D341Med (cell line): ENCODE measurements at places on chromosomes 2 and 18.

DNA sequence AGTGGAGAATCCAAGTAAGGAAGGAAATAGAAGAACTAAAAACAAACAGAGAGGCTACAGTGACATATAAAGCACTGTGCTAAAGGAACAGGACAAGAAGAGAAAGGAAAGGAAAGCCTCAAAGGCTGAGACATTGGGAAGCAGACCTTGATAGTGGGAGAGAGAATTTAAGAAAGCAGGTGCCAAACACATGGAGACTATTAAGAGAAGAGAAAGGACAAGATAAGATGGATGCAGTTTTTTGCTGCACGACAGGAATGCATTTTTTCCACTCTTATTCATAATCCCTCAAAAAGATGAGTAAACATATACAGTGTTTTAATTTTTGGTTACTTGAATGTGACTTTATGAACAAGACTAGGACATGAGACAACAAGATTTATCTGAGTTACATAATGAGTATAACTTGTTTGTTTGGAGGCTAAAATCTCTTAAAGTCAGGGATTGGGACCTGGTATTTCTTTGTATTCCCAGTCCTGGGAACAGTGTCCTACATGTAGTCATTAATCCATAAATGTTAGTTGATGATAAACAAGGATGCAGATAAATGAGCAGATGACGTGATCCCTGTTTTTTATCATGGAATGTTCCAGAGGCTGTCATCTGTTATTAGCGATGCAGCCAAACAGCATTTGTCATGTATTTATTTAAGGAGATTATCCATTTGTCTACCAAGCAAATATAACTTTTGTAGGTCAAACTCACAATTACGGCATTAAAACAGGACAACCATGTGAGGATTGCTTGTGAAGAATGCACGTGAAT is 141.7 kb downstream of the DNER start:
- no peak for DNase-seq

DNA sequence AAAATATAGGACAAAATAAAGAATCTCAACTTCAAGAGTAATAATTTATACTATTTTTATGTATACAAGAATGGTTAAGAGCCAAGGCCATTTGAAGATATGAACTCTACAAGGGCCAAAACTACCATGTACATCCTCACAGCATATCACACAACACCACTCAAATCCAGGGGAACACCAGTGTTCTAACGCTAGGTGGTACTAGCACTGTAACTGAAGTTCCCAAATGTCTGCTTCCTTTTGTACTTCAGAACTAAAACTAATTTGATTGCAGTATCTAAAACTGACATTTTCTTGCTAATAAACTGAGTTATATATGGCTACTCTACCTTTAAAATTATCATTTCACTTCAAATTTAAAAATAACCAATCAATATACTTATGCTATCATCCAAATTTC is 47.0 kb downstream of the REV1 start:
- no peak for DNase-seq

GRCh38 chr18:51867767-51868166 is 472.2 kb upstream of the DCC start:
- no peak for DNase-seq

DNA sequence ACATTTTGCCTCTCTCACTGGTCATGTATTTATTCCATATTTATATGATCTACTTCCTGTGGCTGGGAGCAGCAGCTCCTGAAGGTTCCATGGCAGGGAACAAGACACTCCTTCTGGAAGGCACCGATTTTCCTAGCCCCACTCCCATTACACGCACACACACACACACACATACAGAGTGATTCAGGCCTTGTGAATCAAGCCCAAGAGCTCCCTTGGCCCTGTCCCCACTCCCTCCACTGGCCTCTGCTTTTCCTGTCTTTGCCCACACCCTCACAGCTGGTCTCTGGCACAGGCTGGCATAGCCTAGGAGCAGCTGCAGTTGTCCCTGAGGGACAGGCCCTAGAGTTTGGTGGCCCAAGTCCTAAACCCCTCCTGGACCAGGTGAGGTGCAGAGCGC is 201.7 kb downstream of the NAPG start:
- DNase-seq: no peak

- no peak for DNase-seq
Measured at GRCh38 chr18:48752478-48752877, 198.3 kb downstream of the SMAD7 start.

DNA sequence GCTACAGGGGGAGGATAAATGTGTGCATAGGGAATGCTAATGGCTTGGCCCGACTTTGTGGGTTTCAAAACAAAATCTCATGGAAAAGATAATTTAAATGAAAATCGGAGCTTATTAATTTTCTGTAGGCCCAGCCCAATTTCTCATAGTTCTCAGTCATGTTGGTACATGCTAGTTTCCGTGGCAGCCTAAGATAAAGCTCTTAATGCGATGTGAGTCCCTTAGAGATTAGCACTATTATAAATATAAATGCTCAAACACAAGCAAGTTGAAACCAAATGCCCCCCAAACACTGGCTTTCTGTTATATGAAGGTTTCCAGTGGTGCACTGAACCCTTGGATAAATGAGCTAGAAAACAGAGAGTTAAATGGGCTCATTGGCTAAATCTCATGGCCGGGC is 168.0 kb downstream of the BCL2 start:
- no peak for DNase-seq

GRCh38 chr2:239806758-239807434 is 218.2 kb downstream of the NDUFA10 start:
- DNase-seq: peak; percentile 5

DNA sequence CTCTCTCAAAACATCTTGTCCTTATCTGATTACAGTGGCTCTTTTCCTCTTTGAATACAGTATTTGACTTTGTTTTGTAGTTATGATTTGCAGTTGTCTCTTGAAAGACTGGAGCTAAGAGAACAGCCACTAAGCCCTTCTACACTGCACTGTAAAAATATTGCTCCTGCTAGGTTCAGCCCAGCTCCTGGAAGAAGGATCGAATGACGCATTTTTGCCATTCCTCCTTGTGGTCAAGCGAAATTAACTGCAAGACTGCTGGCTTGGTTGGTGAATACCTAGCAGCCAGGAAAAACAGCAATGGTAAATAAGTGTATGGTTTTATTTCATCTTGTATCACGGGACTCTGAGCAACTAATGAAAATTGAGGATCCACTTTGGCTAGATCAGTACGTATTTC is 407.8 kb upstream of the CDH2 start:
- DNase-seq: no peak

- DNase-seq: no peak
Measured at GRCh38 chr2:234161932-234162331, 111.4 kb downstream of the SPP2 start.

DNA sequence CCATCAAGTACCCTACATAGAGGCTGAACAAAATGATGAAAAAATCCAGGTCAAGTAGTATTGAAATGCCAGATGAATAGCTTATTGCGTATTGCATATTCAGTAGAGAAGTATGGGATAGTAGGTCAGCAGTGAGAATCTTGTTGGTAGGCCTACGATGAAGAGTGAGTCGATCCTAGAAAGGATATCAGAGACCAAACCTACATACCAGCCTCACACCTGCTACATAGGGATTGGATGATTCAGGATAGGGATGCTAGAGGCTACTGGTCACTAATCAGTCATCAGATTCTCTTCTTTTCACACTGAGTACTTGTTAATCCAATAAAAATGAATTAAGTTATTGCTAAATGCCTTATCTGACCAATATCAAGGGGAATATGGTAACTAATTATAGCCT is 274.5 kb downstream of the DSEL start:
- no peak for DNase-seq

GRCh38 chr2:102848366-102848839 is 86.6 kb downstream of the TMEM182 start:
- DNase-seq: peak; percentile 95

DNA sequence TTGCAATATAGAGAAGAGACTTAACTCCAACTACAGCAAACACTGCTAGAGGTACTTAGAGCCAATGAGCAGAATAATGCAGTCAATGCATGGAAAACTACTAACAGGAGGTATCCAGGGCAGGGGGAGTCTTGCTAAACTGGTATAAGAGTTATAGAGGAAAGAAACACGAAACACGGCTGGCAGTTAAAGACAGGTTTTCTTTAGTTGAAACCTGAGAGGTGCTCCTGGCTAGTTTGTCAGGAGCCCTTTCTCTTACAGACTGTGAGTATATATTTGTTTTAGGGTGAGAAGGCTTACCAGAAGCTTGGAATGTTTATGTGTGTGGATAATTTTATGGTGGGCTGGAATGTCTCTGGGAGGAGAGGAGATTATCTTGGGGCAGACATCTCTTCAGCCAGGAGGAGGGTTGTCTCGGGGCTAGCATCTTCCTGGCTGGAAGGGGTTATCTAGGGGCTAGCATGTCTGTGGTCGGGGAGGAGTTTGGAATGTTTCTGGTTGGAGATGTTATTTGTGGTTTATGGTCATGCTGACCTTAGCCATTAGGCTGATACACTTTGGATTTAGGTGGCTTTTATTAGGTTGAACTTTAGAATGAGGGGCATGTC is 1048.8 kb downstream of the DPP10 start:
- no peak for DNase-seq

DNA sequence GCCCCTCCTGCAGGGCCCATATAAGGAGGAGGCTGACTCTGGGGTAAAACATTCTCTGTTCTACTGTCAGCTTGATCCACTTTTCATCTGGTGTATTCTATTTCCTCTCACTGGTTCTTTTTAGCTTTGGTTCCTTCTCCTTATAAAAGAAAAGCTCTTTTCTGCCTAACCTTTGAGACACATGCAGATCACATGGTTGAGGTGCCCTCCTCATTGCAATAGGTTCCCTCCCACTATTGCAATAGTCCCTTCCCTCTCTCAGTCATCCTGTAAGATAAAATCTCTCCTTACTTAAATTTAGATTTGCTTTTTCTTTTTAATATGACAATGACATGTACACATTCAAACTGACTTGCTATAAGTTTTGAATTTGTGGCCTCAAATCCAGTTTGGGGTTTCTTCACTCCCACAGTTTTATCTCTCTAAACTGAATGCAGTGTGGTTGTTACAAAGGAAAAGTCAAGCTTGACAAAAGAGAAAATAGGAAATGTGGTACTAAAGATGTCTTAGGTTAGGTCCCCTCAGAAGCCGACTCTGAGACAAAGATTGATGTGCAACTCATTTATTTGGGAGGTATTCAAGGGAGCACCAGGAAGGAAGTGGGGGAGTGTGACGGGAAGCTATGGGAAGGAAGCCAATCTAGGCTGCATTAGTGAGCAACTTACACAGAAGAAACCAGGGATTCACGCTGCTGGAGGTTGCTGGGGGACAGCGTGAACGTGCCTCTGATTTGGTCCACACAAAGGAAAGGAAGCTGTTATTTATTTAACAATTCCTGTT is 127.6 kb upstream of the LINC00305 start:
- DNase-seq: no peak

DNA sequence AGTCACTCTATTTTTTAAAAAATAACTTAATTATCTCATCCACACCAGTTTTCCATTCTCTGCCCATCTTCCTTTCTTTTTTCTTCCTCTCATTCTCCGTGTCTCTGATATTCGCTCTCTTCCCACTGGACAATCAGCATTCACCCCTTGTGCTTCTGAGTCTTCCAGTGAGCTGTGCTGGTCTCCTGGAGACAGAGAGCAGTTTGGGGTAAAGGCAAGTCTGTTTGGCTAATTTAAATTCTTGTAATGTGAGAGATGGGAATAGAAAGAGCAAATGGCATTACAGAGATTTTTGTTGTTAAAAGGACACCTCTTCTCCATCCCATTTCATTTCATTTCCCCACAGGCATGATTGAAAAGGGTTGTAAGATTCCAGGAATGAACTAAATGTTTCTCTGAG is 107.5 kb downstream of the DTNA start:
- DNase-seq: no peak

DNA sequence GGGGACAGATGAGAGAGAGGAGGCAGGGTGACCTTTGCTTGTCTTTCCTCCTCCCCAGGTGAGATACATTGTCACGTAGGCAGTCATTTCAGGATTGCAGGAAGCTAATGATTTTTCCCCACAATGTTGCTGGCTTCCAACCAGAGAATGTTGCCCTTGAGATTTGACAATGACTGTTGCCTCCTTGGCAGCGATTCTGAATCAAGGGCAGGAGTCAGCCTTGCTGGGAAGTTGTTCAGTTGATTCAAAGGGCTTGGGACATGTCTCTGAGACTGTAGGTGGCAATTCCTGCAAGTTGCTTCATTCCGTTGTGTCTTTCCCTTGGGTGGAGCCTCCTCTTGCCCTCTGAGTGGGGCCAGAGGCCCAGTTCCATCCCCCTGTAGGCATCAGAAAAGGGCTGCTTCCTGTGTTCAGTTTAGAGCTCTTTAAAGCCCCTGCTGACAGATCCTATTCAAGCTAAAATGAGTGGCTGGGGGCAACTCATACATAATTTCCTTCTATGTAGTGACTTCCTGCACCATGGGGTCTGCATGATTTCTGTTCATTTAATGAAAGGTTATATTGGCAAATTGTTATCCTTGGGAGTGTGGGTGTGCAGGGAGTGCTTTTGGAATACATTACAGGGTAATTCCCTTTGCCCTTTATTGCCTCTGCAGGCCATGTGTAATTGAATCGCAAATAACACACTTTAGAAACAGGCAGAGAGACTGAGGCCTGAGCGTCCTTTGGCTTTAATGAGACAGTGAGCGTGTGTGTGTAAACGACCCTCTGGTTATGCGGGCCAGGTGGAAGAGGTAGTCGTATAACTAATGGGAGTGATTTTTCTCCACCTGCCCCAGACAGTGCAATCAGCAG is 52.4 kb downstream of the GPR39 start:
- DNase-seq: no peak

DNA sequence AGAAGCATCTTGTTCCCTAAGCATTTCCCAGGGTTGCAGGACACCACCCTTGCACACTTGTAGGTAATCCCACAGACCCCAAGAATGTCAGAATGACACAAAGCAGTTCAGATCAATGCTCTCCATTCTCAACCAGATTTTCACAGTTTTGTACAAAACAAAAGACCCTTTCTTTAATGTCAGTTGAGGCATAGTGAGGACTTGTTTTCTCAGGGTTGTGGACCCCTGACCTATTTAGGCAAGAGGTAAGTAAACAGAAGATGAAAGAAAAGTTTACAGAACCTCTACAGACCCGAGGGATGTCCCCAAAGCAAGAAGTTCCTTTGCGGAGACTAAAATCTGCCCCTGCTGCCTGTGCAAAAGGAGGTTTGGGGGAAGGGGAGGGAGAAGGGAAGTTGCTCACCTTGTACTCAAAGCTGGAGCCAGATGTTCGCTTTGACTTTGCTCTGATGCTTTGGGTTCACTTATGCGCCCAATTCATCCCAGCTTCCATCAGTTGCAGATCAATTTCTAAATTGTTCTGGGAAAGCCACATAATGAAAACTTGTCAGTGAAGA is 635.4 kb downstream of the EPHA4 start:
- DNase-seq: no peak

DNA sequence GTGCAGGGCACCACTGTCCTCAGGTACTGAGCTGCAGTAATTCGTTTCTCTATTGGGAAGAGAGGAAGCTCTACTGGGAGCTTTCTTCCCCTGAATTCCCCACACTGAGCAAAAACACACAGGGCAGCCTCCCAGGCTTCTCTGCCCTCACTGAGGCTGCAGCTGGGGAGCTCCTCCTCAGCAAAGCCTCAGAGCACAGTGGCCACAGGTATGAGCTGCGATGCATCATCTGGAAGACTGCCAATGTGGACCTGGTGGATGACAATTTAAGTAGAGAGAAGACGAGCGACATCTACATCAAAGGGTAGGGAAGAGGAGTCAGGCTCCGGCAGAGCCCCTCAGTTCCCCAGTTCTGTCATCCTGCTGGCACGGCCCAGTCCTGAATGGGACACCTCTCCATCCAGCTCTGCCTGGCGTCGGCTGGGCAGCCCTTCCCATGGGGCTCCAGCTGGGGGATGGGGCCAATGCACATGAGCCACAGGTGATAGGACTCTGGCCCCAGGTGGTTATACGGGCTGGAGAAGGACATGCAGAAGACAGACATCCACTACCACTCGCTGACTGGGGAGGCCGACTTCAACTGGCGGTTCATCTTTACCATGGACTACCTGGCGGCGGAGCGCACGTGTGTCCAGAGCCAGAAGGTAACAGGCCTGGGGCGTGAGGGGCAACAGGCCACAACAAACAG is 37.6 kb downstream of the LMAN2L start:
- DNase-seq: no peak
